ENCODE measurements at places on chromosomes 7 and 10.

DNA sequence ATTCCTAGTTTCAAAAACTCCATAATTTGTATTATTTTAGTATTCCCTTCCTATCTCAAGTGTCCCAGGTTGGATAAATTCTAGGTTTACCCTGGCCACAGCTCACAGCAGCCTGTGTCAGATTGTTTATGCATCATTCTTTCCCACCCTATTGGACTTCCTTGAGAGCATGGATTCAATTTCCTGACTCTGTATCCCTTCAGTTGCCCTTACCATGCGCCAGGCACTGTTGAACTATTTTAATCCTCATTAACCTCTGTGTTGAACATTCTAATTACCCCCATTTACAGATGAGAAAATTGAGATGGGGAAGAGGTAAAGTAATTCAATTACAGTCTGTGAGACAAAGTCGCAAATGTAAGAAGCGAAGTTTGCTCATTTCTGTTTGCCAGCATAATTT lies 58.8 kb downstream of the STEAP1B start:
- no peak for DNase-seq

DNA sequence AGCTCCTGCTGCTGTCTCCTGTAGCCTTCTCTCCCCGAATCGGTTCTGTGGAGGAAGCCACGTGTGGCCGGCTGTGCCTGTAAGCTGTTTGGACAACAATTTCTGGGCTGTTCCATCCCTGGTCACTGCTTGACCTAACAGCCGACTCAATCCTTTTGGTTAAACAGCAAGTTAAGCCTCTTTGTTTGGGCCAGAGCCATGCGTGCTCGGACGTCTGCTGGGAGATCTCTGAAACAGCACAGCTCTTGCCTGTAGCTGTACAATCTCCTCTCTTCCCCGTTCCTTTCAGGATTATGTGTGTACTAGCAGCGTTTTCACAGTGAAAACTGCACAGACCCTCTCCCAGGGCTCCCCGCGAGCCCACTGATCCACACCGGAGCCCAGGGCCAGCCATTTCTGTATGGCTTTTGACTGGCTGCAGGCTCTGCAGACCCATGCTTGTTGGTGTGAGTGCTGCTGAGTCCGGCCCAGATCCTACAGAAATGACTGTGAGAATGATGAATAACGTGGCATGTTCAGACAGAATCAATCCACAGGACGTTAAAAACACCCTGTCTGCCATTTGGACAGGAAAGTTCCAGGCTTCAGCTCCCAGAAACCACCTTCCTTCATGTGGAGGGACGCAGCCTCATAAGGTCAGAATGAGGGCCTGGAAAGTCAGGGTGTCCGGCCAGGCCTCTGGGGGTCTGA lies 428.6 kb upstream of the ADARB2 start:
- DNase-seq, result no peak

DNA sequence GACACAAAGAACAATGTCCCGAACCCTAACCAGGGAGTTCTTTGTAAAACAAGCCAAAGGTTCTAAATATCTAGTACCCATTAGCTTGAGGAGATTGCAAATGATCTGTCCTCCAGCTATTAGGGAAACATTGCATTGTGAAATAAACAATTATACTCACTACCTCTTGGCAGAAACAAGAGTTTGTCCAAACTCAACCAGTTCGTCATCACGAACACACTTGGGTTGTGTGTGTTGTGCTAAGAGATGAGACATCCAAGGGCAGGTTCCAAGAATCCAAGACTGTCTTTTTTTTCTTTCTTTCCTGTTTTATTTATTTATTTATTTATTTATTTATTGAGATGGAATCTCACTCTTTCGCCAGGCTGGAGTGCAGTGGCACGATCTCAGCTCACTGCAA lies 793.1 kb upstream of the AUTS2 start:
- DNase-seq, result no peak

GRCh38 chr7:100021297-100021696 lies 5.9 kb downstream of the ZKSCAN1 start:
- no peak for DNase-seq

DNA sequence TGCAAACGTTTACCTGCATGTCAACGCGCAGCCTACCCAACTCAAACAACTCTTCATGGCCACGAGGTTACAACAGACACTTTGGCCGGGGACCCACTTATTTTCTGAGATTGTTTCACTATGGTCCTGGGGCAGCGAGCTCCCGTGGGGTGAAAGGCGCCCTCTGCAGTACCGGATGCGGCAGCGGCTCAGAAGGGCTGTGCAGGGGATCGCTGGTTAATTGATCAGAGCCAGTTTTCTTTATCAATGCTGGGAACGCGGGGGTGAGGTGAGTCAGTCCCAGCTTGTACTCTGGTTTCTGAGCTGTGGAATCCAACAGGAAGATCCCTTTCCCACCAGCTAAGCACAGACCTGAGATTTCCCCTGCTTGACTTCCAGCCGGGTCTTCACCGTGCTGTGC lies 366.5 kb upstream of the KLF6 start:
- no peak for DNase-seq

GRCh38 chr10:15813415-15813814 lies 46.9 kb downstream of the MINDY3 start:
- no peak for DNase-seq

GRCh38 chr10:129541200-129541599 lies 74.2 kb downstream of the MGMT start:
- DNase-seq, result no peak

DNA sequence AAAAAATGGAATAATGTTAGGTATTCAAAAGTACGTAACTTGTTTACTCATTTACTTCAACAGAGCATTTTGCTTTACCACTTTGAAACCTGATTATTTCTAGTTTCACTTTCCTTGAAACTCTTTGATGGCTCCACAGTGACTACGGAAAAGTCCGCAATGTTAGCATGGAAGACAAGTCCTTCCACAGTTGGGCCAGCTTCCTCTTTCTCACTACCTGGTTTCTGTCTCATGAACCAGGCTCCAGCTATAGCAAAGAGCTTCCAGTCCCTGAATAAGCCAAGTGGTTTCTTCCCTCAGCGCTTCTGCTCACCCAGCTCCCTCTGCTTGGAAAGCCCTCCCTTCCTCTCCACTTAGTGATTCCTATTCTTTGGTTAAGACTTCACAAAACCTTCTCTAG lies 44.8 kb upstream of the SLC16A12 start:
- DNase-seq, result no peak

DNA sequence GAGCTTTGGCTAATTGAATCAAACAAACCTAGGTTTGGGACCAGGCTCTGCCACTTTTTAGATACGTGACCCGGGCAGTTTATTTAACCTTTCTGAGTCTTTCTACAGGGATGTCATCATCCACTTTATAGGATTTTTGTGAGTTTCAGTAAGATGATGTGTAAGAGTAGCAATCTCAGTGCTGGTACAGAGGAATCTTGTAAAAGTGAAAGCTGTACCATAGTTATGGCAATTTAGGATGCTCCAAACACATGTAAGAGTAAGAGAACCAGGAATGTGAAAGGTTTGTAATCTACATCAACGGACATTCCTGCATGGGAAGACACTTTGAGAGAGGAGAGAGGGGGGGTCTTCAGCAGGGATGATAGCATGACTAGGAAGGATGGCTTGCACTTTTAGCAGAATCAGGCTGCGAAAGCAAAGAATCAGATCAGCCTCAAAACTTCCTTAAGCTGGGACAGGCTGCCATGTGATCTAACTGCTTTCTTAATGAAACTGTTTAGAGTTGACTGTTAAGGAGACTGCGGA lies 968 bp downstream of the NOLC1 start:
- DNase-seq, result no peak

GRCh38 chr10:12184165-12184564 lies 11.5 kb downstream of the NUDT5 start:
- no peak for DNase-seq

- no peak for DNase-seq
These were observed 52.7 kb downstream of the KIAA1217 start for GRCh38 chr10:24261627-24262026.

- DNase-seq, result no peak
These were observed 151.1 kb upstream of the MKI67 start for GRCh38 chr10:128277267-128277840.

DNA sequence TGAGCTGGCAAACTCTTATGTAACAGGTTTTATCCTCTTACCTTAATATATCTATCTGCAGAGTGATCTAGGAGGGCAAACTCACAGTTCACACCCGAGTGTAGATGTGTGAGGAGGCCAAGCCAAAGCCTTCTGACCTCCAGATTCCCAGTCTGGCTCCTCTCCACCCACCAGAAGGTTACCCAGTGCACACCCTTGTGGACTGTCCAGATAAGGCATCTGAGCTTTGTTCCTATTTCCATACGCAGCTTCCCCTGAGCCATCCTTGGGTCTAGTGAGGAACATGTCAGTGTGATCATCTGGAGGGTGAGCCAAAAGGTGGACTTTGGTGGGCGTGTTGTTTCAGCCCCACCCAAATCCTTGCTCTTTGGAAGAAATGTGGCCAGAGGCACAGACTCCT lies 203.0 kb upstream of the MEOX2 start:
- DNase-seq, result no peak

DNA sequence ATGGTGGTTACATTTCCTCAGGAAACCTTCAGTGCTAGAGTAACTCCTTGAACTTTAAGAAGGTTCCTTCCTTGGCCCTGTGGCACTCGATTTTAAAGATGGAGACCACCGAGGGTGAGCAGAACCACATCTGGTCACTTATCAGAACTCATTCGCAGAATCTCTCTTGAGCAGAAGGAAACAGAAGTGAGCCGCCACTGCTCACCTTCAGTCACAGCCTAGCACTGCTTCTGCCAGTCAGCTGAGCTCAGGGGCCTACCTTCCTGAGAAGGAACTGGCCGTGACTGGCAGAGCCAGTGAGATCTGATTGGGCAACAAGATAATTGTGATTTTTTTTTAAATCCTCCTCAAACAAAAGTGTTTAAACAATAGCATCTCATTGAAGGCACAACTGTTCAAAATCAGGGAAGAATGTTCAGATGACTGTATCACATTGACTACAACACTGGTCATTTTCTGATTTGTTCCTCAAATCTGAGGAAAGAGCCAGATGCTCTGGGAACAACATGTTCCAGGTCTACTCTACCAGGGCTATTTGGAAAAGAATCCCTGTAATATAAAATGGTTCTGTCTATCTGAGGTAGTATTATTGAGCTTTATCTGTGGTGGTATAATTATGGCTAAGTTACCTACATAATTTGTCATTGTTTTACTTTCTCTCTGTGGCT lies 2.7 kb upstream of the SYPL1 start:
- DNase-seq, result no peak

- no peak for DNase-seq
These were observed 102.7 kb downstream of the CUBN start for GRCh38 chr10:17026686-17027485.

DNA sequence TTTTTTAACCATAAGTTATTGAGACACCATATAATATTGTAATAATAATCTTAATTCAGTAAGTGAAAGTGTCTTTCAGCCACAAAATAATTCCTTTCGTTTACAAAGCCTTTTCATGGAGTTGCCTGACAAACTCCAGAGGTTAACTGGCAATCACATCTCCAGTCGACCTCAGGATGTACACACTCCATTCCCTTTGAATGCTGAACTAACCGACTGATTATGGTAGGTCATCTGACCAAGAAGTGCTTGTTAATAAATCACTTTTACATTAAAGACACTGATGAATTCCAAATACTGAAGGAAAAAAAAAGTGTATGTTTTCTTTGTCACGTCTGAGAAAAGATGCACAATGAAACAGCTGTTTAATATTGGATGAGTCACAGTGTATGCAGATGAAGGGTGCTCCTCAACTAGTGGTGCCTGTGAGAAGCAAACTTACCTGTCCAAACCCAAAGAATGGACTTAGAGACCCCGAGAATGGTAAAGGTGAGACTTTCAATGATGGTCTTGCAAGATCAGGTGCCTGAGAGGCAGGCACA lies 348.1 kb upstream of the VWC2 start:
- no peak for DNase-seq

GRCh38 chr7:18041191-18041590 lies 13.5 kb upstream of the PRPS1L1 start:
- no peak for DNase-seq

DNA sequence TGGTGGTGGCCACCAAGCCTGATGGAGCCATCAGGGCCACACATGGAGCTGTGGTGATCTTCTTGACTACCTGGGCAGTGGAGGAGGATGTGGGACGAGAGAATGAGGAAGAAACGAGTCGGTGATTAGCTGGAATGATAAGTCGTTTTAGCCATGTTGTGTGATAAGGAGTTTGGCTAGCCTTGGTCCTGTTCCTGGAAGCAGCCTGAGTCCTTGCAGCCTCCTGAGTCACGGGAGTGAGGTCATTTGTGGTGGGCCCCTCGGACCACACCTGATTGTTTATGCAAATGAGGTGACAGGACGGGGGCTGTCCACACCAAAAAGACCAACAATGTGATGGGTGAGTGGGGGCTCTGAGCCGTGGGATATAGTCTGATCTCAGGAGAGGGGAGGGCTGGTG lies 554.4 kb downstream of the PTPRN2 start:
- DNase-seq, result no peak

- no peak for DNase-seq
These were observed 4.9 kb downstream of the GCK start for GRCh38 chr7:44184206-44184872.

DNA sequence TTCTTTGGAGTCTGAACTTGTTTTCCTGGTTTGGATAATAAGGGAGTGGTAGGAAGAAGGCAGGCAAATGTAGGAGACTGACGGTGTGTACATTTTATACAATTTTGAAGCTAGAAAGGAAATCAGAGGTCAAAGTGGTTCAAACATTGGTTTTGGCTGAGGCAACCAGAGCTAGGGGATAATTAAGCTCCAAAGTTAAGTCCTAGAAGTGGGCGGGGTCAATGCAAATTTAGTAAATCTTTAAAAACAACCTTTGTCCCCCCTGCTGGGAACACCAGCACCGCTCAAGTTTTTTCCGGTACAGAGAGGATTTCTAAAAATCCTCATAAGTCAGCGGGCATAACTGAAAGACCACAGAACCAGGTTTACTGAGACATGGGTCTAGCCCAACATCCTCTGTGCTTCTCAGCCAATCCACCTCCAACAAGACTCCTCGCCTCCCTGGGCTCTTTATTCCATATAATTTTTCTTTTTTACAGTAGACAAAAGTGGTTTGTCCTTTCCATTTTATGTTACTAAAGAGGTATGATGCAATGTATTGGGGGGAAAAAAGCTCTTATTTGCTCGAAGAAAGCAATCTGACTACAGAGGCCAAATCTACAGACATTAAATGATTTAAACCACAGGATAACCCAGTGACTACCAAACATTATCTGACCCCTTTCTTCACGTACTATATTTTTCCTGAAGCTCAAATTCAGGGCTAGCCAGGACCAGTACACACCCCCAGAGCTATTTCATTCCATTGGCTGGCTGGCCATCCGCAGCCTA lies 1.6 kb downstream of the GLUD1 start:
- no peak for DNase-seq

DNA sequence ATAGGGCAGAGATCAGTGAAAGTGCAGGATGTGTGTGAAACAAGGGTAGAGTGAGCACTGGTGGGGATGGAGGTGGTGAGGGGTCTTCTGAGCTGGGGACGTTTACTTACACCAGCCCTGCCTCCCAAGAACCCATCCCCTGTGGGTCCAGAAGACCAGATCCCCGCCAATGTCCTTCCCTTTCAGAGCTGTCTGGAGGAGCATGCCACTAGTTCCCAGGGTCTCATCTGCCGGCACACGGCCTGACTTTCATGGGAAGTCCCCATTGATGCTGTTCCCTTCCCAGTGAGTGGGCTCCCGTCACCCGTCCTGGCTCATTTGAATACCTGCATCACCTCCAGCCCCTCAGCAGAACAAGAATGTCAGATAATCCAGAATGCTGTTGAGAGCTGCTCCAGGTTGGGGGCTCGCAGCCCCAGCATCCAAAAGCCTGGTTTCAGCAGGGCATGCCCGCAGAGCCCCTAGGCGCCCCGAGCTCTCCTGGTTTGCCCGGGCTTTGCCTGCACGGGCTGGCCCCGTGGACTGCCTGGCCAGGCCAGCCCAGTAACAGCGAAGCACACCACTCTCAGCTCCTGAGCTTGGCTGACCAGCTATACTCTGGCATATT lies 246.7 kb downstream of the MGMT start:
- DNase-seq, result no peak

- no peak for DNase-seq
These were observed 233.8 kb upstream of the PRKCQ start for GRCh38 chr10:6813856-6814255.
